CD14-positive monocyte (primary cell): ENCODE measurements at places on chromosomes 5 and 9.

DNA sequence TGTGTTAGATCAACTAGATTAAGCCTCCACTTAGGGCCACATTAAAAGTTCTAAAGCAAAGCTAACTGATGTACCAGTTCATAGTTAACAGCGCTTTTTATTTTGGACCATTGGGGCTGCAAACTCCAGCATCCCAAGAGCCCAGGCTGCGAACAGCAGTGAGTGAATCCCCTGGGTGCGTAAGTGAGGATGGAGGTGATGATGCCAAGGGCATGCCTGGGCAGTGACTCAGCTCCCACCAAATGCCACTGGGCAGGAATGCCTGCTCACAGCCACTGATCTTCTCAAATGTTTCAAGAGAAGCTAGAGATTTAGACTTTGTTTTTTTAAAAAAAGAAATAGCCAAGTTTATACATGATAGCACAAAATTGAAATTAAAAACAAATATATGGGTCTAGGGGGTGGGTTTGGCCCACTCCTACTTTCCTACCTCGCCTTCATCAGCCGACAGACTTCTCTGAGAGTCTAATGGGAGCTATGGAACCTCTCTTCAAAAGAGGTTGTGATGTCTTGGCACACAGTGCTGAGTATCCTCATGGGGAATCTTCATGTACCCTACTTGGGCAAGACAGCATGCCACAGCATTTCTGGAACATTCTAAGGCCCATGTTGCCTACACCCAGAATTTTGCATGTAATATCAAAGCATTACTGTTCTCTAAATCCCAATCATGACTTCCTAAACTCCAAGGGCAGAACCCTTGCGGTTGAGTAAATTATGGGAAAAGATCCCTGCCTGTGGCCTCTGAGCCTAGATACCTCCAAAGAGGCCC is 398.1 kb downstream of the EBF1 start:
- DNase-seq: no peak

DNA sequence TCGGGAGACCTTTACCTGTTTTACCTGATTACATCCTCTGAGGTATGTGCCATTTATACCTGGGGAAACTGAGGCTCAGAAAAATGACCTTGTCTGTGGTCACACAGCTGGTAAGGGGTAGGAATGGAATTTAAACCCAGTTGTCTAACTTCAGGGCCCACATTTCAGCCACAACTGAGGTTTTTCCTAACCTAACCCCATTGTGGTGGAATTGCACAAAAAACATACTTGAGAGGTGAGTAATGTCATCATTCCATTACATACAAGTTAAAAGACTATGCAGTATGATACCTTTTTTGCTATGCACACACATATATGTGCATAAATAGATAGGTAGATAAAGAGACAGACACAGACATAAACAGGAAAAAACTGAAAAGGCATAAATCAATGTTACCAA is 14.1 kb downstream of the FGF1 start:
- no peak for DNase-seq

DNA sequence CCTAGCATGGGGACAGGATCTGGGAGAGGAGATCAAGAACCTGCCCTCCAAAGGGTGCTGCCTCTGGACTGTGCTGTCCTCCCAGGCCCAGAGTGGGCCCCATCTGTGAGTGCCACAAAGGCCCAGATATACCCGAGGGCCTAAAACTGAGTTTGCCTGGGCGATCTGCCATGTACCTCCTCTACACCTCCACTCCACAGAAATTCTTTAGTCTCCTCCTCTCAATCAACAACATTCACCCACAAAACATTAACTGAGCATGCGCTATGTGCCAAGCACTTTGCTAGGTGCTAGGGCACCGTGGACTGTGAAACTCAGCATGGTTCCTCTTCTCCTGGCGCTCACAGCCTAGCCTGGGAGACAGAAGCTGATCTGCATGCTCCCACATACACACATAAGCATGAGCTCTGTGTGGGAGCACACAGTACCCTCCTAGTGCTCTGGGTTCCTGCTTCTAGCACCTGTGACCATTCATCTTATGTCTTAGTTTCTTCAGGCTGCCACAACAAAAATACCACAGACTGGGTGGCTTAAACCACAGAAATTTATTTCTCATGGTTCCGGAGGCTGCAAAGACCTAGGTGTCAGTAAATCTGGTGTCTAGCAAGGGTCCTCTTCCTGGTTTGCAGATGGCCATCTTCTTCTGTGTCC is 82.0 kb upstream of the FSTL4 start:
- DNase-seq: no peak

- DNase-seq: peak; percentile 21
Observed at GRCh38 chr5:76400466-76400865, 2.6 kb upstream of the IQGAP2 start.

GRCh38 chr5:166648736-166649135 is 1642.7 kb upstream of the WWC1 start:
- no peak for DNase-seq

GRCh38 chr5:41794471-41794870 is 75.8 kb downstream of the OXCT1 start:
- DNase-seq: no peak

DNA sequence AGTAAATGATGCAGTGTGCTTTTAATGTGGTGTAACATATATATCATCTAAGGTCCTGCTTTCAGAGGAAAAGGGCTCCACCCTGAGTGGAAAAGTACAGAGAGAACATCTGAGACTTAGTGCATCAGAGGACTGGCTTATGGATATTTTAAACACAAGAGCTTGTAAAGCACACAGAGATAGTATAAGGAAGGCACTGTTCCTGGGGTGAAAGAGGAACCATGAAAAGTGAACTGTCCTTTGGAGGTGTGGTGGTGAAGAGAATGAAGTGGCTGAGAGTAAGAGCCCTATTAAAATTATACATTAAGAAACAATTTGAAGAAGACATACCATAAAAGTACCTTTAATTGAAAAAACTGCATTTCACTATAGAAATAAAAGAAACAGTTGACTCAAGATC is 68.9 kb downstream of the CSF2 start:
- no peak for DNase-seq

GRCh38 chr5:171570244-171570825 is 150.9 kb downstream of the FGF18 start:
- DNase-seq: no peak

GRCh38 chr5:132467287-132467984 is 23.1 kb downstream of the IRF1 start:
- no peak for DNase-seq

GRCh38 chr9:3296536-3296935 is 229.3 kb downstream of the RFX3 start:
- DNase-seq: no peak

GRCh38 chr5:77316871-77317661 is 106.6 kb downstream of the PDE8B start:
- DNase-seq: no peak

- DNase-seq: no peak
Observed at GRCh38 chr5:73393611-73394489, 54.7 kb downstream of the FOXD1 start.

- peak; percentile 44 for DNase-seq
Observed at GRCh38 chr5:142065273-142065672, 43.3 kb upstream of the NDFIP1 start.

- no peak for DNase-seq
Observed at GRCh38 chr5:131460133-131460532, 174.9 kb downstream of the RAPGEF6 start.

DNA sequence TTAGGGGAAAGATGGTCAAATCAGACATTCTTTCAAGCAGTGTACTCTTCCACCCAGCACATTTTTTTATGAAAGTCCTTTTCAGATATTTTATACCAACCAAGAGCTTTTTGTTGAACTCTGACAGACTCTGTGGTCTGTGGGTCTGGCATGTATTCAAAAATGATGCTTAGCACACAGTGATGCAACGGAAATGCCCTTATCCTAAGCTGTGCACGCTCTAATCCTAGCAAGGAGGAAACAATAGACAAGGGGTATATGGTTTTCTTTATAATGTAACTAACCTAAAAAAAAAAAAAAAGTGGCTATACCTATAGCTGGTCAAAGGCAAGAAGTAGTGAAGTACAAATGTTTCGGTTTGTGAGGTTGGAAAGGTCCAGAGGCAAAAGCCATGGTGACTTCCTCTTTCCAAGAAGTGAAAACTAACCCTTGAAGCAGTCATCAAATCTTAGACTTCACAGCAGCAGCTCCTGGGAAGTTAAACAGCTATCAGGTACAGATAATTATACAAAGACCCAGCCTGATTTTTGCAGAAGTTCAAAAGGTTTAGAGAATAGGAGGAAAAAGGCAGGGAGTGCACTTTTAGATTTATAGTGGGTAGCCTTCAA is 82.5 kb downstream of the SEMA6A start:
- no peak for DNase-seq

DNA sequence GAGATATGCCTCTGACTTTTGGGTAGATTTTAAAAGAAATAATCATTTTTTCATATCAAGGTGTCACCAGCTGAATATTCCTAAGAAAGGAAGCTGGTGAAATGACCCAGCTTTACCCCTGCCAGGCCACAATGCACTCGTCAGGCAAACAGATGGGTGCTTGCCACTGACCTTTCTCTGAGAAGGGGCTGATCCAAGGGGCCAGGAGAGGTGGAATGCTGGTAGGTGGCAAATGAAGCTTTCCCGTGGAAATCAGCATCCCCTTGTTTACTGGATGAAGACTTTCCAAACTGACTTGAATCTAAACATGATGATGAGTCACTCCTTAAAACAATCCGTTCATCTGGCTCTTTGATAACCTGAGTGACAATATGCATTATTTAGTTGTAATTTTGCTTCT is 44.3 kb upstream of the PLPP6 start:
- no peak for DNase-seq

DNA sequence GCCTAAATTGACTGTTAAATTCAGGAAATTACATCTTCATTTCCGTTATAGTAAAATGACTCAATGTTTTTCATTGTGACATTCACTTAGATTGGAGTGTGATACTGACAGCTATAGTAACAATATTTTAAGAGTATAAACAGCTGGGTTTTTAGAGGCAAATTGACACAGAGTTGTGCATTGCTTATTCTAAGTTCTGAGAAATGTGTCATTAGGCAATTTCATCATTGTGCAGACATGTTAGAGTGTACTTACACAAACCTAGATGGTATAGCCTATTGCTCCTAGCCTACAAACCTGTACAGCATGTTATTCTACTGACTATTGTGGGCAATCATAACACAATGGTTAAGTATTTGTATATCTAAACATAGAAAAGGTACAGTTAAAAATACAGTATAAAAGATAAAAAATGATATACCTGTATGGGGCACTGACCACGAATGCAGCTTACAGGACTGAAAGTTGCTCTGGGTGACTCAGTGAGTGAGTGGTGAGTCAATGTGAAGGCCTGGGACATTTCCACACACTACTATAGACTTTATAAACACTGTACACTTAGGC is 132.7 kb downstream of the PDE4D start:
- DNase-seq: peak; percentile 15

GRCh38 chr5:94263068-94263467 is 355.3 kb downstream of the KIAA0825 start:
- DNase-seq: no peak

DNA sequence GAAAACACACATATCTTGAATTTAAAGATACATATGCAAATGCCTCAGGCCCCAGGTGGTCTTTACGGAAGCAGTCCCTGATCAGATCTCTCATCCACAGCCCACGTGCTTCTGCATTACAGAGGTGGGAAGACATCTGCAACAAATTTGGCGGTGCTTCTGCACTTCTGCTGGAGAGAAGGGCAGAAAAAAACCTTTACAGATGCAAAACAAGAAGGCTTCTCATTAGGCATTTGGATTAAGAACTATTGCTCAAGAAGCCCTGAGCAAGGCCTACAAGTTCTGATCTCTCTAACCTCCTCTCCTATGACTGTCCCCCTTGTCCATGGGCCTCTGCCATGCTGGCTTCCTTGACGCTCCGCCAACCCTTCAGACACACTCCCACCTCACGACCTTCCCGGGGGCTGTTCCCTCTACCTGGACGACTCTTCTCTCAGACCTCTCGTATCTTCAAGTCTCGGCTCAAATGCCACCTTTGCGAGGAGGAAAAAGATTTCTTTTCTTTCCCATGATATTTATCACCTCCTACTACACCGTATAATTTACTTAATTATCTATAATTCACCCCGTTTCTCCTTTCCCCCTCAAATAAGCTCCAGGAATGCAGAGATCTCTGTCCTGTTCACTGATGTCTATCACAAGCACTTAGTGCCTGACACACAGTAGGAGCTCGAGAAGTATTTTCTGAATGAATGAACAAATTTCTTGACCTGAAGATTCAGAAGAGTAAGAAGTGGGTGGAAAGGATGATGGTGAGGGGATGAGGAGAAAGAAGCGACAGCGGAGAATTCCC is 1.1 kb downstream of the MTMR12 start:
- DNase-seq: no peak

- DNase-seq: peak; percentile 72
Observed at GRCh38 chr9:131727184-131727759, 12.6 kb downstream of the RAPGEF1 start.

- no peak for DNase-seq
Observed at GRCh38 chr9:131178926-131179325, 53.5 kb downstream of the NUP214 start.

- DNase-seq: no peak
Observed at GRCh38 chr9:37056046-37056920, 22.2 kb upstream of the PAX5 start.

DNA sequence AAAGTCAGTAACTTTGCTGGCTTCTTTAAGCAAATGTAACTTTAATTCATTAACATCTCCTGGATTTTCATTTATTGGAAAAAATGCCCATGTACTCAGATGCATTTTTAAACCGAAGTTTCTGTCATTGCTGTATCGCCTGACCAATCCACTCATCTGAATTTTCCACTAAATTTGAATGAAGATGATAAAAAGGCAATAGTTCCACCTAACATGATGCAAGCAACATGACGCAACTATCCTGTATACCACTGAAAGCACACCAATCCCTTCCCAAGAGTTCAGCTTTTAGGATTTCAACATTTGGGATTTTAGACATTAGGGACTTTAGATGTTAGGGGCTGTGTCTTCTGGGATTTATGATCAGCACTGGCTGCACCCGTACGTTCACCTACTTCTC is 215.6 kb downstream of the KIF4B start:
- DNase-seq: no peak

DNA sequence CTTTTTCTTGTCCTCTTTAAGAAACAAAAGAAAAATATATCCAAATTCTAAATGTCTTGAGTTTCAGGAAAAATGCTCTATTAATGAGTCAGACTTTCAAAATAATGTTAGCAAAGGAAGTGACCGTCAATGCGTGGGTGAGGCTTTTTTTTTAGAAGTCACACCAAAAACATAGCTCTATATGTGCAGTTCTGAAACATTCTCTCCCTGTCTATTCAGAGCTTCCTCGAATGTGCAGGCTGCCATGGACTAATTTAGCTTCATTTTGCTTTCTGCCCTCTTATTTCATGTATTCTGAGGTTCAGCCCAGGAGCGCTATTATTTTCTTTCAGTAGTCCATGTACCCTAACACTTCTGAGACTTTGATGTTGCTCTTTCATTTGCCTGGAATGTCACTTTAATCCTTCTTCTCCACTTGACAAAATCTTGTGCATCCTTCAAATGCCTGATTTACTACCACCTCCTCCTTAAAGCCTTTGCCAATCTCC is 72.5 kb upstream of the RASA1 start:
- no peak for DNase-seq

DNA sequence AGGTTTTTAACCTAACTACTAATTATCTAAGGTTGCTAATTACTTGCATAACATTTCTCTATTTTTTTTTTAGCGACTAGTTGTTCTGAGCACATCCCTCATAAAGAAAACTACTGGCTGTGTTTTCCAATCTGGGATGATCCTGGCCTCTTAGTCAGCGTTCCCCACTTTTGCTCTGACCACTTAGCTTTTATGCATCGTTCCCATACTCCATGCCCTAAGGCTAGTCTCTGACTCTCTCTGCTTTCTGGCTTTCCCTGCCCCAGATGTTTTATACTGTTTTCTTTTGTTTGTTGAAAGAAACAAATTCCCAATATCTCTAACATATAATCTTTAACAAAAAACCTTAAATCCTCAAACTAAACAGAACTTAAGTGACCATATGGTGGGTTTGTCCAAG is 217.9 kb downstream of the SPATA31D1 start:
- DNase-seq: no peak
